ENCODE measurements at places on chromosomes 3 and 15.

DNA sequence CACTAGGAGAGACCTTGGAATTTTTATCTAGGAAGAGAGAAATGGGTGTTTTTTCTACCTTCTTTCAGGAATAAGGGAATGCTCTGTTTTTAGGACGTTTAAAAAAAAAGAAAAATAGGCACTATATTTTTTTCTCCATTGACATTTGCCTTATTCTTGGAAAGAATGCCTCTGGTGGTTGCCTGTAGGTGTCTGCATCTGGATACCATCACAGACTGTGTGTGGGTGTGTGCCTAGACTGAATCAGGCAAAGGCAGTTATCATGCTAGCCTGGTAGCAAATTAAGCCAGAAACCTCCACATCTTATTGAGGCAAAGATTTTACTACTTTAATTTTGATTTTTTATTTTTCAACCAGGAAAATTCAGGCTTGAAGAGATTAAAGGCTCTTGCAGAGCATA is 513.6 kb upstream of the KCNMB2 start:
- no peak for DNase-seq

- no peak for DNase-seq
These were observed 243.8 kb downstream of the ALCAM start for GRCh38 chr3:105610473-105610872.

GRCh38 chr3:119783883-119784282 is 2.0 kb downstream of the NR1I2 start:
- DNase-seq = no peak

DNA sequence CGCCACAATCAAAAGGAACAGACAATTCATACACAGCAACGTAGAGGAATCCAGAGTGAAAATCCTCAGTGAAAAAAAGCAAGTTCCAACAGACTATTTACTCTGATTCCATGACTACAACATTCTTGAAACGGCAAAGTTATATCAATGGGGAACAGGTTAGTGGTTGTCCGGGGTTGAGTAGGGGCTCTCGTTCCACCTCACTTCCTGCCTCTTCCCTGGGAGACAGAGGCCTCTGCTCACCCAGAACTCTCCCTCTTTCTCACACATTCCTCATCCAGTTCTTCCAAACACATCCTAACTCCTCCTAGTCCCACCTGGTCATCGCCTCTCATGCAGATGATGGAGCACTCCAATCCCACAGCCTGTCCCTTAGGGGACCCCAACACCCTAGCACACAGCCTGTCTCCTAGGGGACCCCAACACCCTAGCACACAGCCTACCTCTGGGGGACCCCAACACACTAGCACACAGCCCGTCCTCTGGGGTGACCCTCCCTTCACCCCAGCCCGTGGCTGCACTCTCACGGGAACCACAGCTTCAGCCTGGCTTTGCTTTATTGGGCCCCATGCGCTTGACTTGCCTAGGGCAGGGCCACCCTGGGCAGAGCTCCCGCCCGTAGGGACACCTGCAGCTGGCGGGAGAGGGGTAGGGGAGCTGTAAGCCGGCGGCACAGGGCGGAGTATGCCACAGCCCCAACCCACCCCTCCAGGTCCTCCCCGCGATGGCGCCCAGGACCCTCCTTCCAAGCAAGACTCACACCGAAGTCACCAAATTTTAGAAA is 5.2 kb downstream of the OCA2 start:
- no peak for DNase-seq

DNA sequence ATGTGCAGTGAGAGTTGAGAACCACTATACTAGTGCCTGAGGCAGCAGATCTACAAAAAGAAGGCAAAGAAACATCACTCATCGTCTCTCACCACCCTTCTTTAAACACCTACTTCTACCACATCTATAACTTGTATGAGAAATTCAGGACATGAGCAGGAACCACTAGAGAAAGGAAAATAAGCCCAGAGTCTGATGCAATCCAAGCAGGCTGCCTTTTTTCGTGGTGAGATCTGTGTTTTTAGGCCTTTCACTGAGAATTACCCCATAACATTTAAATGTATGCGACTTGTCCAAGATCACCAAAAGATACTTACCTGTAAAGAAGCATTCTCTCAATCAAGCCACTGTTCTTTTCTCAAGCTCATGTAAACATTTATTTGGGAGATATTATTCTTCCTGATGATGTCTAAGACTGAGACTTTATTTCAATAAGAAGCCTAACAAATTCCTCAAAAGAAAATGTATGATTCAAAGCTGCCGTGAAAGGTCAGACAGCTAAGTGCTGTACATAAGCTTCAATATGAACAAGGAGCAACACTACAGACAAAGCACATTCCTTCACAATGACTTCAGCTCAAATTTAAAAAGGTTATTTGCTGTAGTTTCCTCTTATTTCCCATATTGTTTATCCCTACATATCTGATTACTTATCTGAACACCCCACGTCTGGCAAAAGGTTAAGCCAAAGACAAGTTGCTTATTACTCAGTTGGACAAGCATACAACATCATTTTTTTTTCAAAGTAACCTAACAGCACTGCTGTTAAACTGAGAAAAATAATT is 16.5 kb downstream of the SPICE1 start:
- DNase-seq = no peak

DNA sequence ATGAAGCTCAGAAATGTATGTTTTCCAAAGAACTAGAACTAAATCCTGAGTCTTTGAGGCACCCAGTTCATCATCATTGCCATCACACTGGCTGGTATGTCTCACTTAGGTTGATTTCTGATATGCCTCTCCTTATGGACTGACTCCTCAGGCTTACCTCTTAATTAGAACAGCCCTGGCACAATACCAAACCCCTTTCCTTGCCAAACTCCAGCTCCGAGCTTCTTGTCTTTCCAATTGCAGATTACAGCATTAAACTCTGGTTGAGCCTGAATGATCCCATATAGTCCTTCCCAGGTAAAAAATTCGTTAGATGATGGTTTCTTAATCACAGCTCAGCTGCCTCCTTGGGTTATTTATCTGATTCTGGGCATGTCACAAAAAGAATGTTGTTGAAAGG is 66.3 kb downstream of the RTP4 start:
- DNase-seq = no peak

- no peak for DNase-seq
These were observed 8.6 kb upstream of the CYFIP1 start for GRCh38 chr15:22988811-22989210.

GRCh38 chr3:116770815-116771450 is 61.4 kb downstream of the TUSC7 start:
- peak; percentile 48 for DNase-seq

GRCh38 chr3:107643038-107643883 is 120.5 kb downstream of the BBX start:
- DNase-seq = no peak

DNA sequence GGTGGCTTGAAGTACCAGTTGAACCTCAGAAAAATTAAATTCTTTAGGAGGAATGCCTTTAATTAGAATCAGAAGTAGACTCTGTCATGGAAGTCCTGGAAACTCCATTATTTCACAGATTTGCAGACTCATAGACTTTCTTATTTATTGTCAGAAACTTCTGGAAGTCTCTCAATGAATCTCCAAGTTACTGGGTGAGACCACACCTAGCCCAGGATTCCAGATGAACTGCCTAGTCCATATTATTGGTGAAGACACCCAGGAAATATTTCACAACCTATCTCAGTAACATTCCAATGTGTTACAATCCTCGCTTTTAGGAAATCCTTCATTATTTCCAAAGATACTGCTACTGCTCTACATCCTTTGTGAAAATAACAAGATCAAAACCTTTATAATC is 6.5 kb upstream of the THBS1 start:
- DNase-seq = no peak
